ENCODE measurements at places on chromosomes 16 and 17.

DNA sequence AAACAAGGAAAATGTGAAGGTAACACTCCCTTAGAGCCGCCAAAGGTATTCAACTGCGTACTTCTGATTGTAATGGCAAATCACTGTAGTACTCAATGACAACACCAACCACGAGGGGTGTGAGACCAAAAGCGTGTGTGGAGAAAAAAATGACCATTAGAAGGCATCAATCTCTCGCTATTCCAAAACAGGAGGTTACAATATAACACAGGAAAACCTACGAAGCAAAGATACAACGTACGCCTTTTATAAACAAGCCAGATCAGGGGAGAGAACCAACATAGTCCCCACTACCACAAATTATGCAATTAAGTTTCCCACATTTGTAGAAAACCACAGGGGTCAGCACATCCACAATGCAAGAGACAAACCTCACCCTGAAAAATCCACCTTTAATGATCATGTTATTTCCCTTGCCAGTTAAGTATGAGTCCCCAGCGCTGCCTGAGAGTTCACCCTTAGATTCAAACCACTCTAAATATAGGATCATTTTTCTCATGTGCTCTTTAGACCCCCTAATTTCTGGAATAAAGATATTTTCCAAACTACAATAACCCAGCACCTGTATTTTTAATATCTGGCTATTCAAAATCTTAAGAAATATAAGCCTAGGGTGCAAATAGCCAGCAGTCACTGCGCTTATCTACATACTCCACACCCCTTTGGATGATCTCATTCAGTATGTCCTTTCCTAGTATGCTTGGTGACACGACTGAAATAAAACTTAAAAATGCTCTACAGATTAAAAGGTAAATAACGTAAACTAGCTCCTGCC, 12.4 kb downstream of the TEX14 start:
- peak; percentile 11 for DNase-seq

GRCh38 chr16:67651847-67652246, 6.9 kb downstream of the CARMIL2 start:
- no peak for DNase-seq

- DNase-seq, result no peak
Observed at GRCh38 chr17:10789694-10790271, 14.1 kb downstream of the TMEM238L start.

GRCh38 chr17:15507896-15508295, 40.5 kb upstream of the CDRT4 start:
- DNase-seq, result no peak

DNA sequence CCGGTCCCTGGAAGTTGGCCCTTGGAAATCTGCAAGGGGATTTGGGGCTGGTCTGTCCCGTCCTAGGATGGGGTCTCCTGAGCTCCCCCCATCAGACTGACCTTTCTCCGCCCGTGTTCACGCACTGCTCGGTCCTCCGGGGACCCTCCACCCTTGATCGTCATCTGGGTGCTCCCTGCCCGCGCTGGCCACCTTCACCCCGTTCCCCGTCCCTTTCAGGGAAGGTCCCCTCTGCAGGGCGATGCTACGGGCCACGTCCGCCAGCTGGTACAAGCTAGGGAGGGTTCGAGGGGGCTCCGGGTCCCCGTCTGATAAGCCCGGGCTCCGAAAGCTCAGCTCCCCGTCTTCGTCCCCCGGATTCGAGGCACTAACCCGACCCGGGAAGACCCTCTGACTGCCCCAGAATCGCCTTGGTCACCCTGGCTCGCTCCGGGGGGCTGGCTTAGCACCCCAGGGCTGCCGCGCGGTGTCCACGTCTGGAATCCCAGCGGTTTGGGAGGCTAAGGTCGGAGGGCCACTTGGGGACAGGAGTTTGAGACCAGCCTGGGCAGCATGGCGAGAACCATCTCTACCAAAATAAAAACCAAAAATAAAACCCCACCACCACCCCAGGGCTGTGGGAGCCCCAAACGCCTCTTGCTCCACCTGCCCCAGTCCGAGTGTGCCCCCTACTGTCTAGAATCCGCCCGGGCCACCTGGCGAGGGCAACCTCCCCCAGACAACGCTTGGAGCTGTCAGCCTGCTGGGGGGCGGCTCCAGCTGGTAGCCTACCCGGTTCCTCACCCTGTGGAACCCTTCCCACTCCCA, 1.1 kb upstream of the SLC43A2 start:
- DNase-seq, result peak; percentile 36

DNA sequence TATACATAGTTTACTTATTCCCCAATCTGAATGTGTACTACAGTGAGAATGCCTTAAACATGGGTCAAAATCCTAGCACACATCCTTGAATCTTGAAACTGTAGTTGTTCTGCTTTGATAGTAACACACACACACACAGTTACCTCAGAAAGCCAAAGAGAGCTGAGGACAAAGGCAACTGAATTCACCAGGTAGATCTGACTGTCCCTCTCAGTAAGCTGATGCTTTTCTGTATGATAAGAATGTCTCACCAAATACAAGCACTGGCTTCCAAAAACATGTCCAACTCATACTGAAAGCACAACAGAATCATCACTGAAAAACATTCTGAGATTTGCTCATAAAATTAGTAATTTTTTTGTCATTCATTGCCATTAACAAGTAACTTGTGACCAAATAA, 104.3 kb upstream of the DYNLRB2 start:
- DNase-seq, result no peak

- no peak for DNase-seq
Observed at GRCh38 chr16:75317101-75317522, 65.7 kb upstream of the BCAR1 start.

DNA sequence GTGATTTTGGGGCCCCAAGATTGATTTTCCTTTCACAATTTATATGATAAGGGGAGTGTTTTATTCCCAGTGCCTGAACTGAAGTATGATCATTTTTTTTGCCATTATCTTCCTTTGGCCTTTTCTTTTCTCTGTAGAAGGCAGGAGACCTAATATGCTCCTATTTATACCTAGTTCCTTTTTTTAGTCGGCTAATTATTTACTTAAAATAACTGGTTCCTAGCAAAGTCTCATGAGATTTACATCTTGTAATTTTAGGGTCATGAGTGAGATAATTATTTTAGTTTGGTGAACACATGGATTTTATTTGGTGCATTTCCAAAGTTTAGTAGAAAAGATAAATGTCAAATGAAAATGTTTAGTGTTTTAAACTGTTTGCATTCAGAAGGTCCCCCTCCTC, 24.8 kb downstream of the SEC14L1 start:
- DNase-seq, result no peak

- no peak for DNase-seq
Observed at GRCh38 chr17:14866266-14866665, 398.9 kb downstream of the PMP22 start.

GRCh38 chr16:69892378-69892777, 58.8 kb upstream of the CLEC18A start:
- no peak for DNase-seq

- DNase-seq, result no peak
Observed at GRCh38 chr17:4893272-4893671, 6.1 kb upstream of the C17orf107 start.

GRCh38 chr16:19481296-19481695, 40.6 kb downstream of the GDE1 start:
- DNase-seq, result no peak

GRCh38 chr17:49406421-49407061, 8.1 kb downstream of the PHB1 start:
- DNase-seq, result no peak

DNA sequence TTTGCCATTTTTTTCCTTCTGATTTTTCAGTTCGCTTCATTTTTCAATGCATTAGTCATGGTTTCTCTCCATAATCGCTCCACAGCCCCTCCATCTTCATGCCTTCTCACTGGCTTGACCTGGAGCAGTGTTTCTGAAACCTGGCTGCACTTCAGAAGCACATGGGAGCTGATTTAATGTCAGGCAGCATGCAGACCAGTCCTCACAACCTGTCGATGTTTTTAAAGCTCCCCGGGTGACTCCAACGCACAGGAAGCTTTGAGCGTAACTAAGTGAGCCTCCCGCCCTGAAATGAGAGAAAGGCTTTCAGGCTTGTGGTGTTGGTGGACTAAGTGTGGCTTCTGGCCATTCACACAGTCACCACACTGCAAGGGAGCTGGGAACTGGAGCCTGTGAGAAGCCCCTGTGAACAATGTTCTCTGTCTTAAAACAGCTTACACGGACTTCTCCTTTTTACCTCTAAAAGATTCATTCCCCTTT, 16.8 kb upstream of the DRG2 start:
- DNase-seq, result peak; percentile 19

DNA sequence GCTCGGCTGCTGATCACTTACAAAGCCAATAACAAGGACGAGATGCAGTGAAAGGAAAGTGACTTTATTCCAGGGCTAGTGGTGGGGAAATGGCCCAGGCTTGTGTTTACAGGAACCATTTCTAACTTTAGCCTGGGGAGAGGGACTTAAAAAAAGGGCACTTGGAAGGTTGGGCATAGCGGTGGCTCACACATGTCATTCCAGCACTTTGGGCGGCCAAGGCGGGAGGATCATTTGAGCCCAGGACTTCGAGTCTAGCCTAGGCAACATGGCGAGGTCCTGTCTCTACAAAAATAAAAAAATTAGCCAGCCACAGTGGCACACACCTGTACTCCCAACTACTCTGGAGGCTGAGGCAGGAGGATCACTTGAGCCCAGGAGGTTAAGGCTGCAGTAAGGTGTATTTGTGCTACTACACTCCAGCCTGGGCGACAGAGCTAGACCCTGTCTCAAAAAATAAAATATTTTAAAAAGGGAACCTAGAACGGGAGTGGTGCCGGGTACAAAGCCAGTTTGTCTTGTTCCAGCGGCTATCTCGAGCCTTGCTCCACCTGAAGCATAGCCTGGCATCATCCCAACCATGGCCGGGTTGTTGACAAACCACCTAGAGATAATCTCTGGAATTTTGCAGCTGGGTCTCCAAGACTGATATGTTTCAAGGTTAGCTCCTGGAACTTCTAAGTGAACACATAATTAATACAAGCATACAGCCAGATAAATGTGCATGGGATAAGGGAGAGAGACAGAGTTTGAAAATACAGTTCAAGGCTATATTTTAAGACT, 5.7 kb upstream of the TVP23A start:
- DNase-seq, result no peak

- DNase-seq, result no peak
Observed at GRCh38 chr17:40069751-40070708, 7.3 kb downstream of the THRA start.

DNA sequence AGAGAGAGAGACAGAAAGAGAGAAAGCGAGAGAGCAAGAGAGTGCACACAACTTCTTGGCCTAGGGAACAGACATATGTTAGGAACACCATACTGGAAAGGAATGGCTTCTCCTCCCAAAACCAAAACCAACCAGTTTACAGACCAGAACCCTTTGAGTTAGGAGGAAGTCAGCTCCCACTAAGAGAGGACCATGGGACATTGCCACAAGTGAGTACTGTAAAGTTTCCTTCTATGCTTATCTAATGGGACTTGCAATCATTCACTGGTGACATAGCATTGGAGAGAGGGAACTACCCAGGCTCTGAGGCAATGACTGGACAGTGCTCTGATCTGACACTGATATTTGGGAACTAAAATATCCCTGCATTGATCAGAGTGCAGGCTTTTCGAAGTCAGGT, 32.4 kb downstream of the TBC1D3B start:
- DNase-seq, result no peak

DNA sequence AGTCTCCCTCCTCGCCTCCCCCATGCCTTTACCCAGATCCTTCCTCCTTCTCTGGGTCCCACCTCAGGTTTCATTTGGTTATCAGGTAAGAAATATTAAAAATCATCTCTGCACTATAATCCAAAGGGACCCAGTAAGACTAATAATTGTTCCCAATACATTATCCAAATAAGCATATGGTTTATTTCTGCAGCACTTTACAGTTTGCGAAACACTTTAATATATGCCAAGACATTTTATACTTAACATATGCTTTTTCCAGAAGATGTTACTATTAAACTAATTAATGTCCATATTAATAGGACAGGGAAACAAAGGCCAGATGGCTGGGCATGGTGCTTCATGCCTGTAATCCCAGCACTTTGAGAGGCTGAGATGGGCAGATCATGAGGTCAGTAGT, 33.3 kb downstream of the CD300LF start:
- DNase-seq, result no peak

DNA sequence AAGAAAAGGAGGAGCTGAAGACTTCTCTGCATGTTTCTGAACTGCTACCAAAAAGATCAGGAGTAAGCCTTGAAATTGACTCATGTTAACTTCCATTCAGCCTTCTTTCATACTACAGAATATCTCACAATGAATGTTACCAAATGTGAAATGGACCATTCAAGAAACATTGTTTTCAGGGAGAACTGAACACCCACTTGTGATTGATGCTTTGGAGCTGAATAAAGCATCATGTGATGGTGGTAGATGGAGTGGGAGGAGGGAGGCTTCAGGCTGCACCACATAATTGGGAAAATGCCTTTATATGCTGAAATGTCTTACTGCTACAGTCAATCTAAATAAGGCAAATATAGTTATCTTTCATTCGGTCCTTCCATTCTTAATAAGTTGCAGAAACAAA, 127.8 kb downstream of the CDH8 start:
- DNase-seq, result no peak

DNA sequence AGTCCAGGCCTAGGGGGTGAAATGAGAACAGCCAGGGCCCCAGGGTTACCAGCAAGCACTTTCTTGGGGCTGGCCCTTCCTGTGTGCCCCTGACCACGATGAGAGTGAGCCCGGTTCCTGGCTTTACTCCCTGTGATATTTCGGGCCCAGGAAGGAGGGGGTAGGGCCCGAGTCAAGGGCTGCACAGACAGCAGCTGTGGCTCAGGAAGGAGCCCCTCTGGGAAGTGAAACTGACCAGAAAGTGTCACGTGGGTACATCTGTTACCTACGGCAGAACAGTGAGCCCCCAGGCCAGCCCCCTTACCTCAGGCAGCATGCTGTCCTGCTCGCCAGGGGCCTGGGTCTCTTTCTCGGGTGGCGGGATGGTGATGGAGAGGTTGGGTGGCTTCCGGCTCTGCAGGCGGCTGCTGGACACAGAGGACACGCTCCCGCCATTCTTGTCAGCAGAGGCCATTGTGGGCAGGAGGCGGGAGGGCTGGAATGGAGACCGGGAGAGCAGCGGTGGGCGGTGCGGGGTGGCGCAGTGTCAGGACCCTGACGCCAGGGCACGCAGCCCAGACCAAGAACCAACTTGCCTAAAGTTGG, 13.8 kb downstream of the AANAT start:
- DNase-seq, result no peak

GRCh38 chr17:56038131-56038530, 115.1 kb upstream of the ANKFN1 start:
- no peak for DNase-seq

GRCh38 chr17:56451629-56452028, 141.9 kb upstream of the NOG start:
- DNase-seq, result no peak

- DNase-seq, result no peak
Observed at GRCh38 chr16:52611817-52612673, 65.1 kb upstream of the TOX3 start.

GRCh38 chr17:41251261-41251660, 1.8 kb downstream of the KRTAP9-4 start:
- no peak for DNase-seq

- DNase-seq, result no peak
Observed at GRCh38 chr16:86476956-86477534, 33.3 kb upstream of the FOXF1 start.
